ENCODE measurements at places on chromosomes 6 and 20.

DNA sequence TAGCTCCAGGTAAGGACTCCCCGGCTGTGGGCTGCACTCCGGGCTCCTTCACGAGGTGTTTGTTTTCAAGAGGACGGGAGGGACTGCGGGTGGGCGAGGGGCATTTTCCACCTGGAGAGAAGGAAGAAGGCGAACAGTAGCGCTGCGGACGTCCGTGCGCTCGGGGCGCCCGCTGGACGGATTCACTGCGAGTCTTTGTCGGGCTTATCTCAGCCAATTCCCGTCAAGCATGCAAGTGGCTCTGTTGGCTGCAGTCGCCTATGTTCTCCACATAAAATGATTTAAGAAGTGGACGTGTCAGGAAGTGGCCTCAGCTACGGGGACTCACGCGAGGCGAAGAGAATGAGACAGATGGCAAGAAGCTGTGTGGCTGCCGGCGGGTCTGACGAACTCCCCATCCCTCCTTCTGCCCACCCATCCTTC is 332 bp downstream of the GRIK2 start:
- DNase-seq, result peak; percentile 43

DNA sequence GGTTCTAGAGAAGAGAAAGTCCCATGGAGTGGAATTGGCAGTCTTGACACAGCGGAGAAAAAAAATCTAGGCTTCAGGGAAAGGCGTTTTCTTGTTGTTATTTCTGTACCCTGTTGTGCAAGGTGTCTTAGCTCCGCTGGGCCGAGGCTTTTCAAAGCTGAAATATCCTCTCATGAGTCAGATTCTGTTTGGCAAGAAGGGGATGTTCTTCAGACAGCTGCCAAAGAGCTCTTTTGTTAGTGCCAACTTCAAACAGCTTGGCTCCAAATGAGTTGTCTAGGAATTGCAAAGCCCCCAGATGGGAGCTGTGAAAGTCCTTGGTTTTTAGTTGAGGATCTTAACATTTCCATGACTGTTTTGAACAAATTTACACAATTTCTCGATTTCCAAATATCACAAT is 45.6 kb downstream of the LRRN4 start:
- no peak for DNase-seq

GRCh38 chr20:47349365-47350180 is 6.9 kb downstream of the ZMYND8 start:
- DNase-seq, result no peak

- DNase-seq, result no peak
Observed at GRCh38 chr6:139533573-139534471, 159.4 kb upstream of the CITED2 start.

- no peak for DNase-seq
Observed at GRCh38 chr6:70547313-70547712, 19.4 kb upstream of the SDHAF4 start.

Measured in mesothelial cell of epicardium (in vitro differentiated cells).